ENCODE measurements at places on chromosomes 1 and 21. TPM values are rescaled to one million over a fixed set of nuclear protein-coding genes. Genes with fewer than 3 reads are reported as not detected.

DNA sequence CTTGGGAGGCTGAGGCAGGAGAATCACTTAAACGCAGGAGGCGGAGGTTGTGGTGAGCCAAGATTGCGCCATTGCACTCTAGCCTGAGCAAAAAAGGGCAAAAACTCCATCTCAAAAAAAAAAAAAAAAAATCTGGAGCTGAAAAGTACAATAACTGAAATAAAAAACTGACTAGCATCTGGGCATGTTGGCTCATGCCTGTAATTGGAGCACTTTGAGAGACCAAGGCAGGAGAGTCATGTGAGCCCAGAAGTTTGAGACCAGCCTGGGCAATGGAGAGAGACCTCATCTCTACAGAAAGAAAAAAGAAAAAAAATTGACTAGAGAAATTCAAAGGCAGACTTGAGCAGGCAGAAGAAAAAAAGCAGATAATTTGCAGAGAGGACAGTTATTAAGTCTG is 18.1 kb downstream of the CLDN19 start:
- DNase-seq: no peak

- no peak for DNase-seq
Observed at GRCh38 chr1:235434001-235434400, 66.8 kb downstream of the TBCE start.

GRCh38 chr1:44032170-44032790 is 1.0 kb upstream of the SLC6A9 start:
- no peak for DNase-seq

- DNase-seq: no peak
Observed at GRCh38 chr1:17627239-17628052, 87.9 kb downstream of the ARHGEF10L start.

GRCh38 chr1:80447526-80447925 is 1353.2 kb upstream of the ADGRL2 start:
- DNase-seq: no peak

GRCh38 chr1:23018661-23019093 is 591 bp upstream of the KDM1A start:
- DNase-seq: no peak

- no peak for DNase-seq
Observed at GRCh38 chr1:151891512-151891911, 17.8 kb downstream of the THEM4 start.

- DNase-seq: no peak
Observed at GRCh38 chr1:116286541-116286971, 86.5 kb upstream of the ATP1A1 start.

DNA sequence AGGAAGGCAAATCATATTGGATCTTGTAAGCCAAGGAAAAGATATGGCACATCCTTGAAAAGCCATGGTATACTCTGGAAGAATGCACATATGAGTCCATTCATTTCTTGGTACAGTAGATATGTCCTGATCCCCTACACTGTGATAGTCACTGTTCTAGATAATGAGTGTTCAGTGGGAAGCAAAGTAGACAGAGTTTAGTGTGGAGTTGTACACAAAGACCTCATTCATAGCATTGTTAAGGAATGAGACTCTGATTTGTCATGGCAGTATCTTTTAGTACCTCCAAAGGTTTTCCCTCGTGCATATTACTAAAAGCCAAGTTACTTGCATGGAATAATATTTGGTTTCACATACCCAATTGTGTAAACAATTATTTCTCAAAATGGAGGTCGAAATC is 204.7 kb downstream of the NFIA start:
- no peak for DNase-seq

- peak; percentile 37 for DNase-seq
Observed at GRCh38 chr1:241423541-241424479, 66.8 kb upstream of the RGS7 start.

GRCh38 chr1:224302947-224303346 is 27.0 kb downstream of the NVL start:
- no peak for DNase-seq

GRCh38 chr1:170077926-170078325 is 3.4 kb upstream of the KIFAP3 start:
- DNase-seq: no peak

DNA sequence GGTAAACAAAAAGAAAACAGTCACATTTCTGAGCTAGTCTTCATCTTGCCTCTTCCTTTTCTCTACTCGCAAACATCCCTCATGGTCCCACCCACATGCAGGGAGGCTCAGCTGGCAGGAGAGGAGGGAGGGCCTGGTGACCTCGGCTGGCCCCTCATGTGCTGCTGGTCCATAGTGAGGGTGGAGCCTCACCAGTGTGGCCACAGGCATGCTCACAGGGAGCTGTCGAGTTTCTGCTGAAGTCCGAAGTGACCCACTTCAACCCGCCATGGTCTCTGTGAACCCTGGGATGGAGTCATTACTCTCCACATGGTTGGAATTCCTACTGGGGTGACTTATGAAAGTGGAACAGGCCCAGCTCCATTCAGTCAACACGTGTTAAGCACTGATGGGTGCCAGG is 253.4 kb downstream of the RHOU start:
- no peak for DNase-seq

DNA sequence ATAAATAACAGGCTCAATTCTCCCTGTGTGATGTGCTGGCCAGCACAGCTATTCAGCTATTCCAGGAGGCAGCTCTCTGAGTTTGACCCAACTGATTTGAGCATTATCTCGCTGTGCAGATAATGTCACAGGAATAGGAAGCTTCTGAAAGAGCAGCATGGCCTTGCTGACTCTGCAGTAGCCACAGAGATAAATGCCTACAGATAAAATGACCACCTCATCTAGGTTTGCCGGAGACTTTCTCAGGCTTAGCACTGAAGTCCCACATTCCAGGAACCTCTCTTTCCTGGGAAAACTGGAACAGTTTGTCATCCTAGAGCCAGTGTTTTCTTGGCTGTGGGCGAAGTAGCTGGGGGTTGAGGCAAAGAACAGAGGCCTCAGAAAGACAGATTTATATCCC is 98.9 kb downstream of the MRPL39 start:
- no peak for DNase-seq

GRCh38 chr1:24027838-24028468 is 47.8 kb upstream of the SRSF10 start:
- peak; percentile 84 for DNase-seq

Gene ARHGAP30
- 7.9 TPM for total RNA-seq

Gene PTCH2
- total RNA-seq: 7.2 TPM

Gene SPRR1B
- 22.3 TPM for total RNA-seq

Gene HAO2
- 0.20 TPM for total RNA-seq

Gene RYR2
- total RNA-seq: 1.1 TPM

Gene CLDN8
- total RNA-seq: 9.6 TPM
